Hepatocyte (in vitro differentiated cells): ENCODE measurements at places on chromosomes 3 and 15. TPM values are rescaled to one million over a fixed set of nuclear protein-coding genes. Genes with fewer than 3 reads are reported as not detected.

- no peaks in the 10 kb centered on the region for H3K27me3 ChIP-seq
- peaks cover 7% of the 10 kb centered on the region for H3K4me1 ChIP-seq
- H3K36me3 ChIP-seq: no peaks in the 10 kb centered on the region
- no peak overlapping the region for H3K27ac ChIP-seq
- no peak overlapping the region for H3K4me3 ChIP-seq
These were observed 54.7 kb downstream of the ONECUT1 start for GRCh38 chr15:52735231-52736089.

DNA sequence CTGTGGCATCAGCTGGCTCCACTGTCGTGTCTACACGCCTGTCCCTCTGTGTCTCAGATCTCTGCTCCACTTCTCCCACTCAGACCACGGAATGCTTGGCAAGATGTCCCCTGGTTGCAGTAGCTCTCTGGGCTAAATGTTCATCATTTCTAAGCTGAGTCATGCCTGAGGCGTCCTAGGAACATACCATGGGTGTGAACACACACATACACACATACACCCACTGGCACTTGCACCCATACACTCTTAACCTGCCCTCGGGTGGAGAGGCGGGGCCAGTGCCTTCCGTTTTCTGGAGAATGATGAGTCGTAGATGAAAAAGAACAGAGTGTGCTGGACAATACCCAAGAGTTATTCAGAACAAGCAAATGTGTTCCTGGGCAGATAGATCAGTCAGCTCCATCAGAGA, 72.4 kb downstream of the SENP2 start:
- no peaks in the 10 kb centered on the region for H3K36me3 ChIP-seq
- peak; percentile 72 for DNase-seq
- peak overlapping the region; percentile 77 for H3K27ac ChIP-seq
- no peak overlapping the region for H3K4me3 ChIP-seq

- H3K36me3 ChIP-seq: no peaks in the 10 kb centered on the region
- H3K27ac ChIP-seq: peak overlapping the region; percentile 79
- H3K4me1 ChIP-seq: peaks cover 43% of the 10 kb centered on the region
- H3K27me3 ChIP-seq: no peaks in the 10 kb centered on the region
These were observed 127.7 kb upstream of the DLG1 start for GRCh38 chr3:197426121-197426566.

DNA sequence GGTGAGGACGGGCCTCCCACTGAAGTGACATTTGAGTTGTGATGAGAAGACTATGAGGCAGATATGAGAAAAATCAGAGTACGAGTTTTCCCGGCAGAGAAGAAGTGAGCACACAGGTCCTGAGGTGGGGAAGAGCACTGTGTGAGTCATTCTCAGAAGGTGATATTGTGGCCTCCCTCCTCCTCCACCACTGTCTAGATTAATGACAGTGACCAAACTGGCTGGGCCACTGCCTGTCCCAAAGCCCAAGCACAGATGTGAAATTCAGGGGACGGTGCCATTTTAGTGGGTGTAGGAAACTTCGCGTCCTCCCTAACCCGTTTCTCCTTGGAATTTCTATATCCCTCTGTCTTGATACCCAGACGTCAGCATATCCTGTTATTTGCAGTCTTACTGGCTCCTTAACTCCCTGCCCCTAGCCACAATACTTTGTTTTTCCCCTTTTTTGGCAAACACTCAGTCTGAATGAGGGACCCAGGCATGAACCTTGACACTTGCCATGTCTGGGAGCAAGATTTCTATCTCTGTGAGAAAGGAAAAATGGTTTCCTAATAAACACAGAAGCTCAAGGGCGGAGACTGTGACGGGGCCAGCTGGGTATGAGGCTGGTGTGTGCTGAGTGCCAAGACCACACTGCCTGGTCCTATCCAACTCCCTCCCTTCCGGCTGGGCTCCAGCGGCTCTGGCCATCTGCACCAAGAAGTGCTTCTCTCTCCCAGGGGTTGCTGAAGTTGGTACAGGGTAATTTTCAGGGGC, 15.2 kb downstream of the PRICKLE2 start:
- no peak for DNase-seq
- peak overlapping the region; percentile 39 for H3K27ac ChIP-seq
- H3K27me3 ChIP-seq: no peaks in the 10 kb centered on the region
- peaks cover 26% of the 10 kb centered on the region for H3K4me1 ChIP-seq
- H3K4me3 ChIP-seq: no peak overlapping the region

DNA sequence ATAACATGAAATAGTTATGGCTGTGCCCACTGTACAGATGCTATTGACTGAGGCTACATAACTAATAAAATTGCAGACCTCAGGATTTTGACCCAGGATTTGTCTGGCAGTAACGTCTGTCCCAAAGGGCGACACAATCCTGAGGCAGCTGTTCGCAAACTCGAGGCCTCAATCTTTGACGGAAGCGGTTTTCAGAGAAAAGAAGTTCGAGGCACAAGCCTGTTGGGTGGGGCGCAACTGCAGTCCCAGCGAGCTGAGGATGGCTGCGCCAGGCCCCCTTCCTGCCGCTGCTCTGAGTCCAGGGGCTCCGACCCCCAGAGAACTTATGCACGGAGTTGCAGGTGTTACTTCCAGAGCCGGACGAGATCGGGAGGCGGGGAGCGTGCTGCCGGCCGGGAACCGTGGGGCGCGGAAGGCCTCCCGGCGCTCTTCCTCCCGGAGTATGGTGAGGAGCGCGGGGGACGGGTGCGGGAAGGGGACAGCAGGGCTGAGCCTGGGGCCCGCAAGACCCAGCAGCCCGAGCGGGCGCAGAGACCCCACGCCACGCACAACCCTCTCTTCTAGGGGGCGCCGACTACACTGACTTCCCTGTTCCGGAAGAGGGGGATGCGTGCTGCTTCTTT, at the start of gene PARP15:
Gene PARP15, plus strand, starts transcription at position 242 of the 623 bp plus-strand sequence. Its CDS starts 18 bp downstream, at position 260.
- peak within 1 kb of the TSS; percentile 16 for H3K4me3 ChIP-seq
- no peaks in the 10 kb centered on the region for H3K27me3 ChIP-seq
- no peak for DNase-seq
- H3K27ac ChIP-seq: no peak within 1 kb of the TSS
- H3K4me1 ChIP-seq: no peaks in the 10 kb centered on the region

GRCh38 chr15:101479342-101479845, 10.1 kb downstream of the PCSK6 start:
- no peak for DNase-seq
- peaks cover 27% of the 10 kb centered on the region for H3K4me1 ChIP-seq
- H3K36me3 ChIP-seq: no peaks in the 10 kb centered on the region
- no peak overlapping the region for H3K4me3 ChIP-seq
- H3K27me3 ChIP-seq: no peaks in the 10 kb centered on the region

- H3K27me3 ChIP-seq: no peaks in the 10 kb centered on the region
- DNase-seq: no peak
- H3K4me3 ChIP-seq: no peak overlapping the region
- peak overlapping the region; percentile 81 for H3K27ac ChIP-seq
- H3K36me3 ChIP-seq: no peaks in the 10 kb centered on the region
- H3K4me1 ChIP-seq: peaks cover 17% of the 10 kb centered on the region
These were observed 80.7 kb upstream of the SPATA12 start for GRCh38 chr3:56979791-56980190.

DNA sequence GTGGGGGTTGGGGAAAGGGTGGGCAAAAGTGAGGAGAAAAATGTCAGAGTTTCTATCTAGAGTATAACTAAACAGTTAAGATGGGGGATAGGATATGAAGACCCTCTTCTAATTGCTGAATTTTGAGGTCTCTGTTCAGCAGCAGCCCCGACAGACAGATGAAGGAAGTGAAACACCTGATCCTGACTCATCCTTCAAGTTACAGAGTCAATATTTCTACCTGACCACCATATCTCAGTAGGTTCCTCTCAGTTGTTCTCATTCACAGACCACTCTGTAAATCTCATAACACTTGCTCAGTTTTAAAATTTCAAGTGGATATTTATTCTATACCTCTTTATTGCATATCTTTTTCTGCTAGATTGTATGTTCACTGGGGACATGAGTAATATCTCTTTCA, 69.5 kb downstream of the CCDC54 start:
- no peaks in the 10 kb centered on the region for H3K36me3 ChIP-seq
- no peak overlapping the region for H3K4me3 ChIP-seq
- H3K4me1 ChIP-seq: no peaks in the 10 kb centered on the region
- DNase-seq: no peak

DNA sequence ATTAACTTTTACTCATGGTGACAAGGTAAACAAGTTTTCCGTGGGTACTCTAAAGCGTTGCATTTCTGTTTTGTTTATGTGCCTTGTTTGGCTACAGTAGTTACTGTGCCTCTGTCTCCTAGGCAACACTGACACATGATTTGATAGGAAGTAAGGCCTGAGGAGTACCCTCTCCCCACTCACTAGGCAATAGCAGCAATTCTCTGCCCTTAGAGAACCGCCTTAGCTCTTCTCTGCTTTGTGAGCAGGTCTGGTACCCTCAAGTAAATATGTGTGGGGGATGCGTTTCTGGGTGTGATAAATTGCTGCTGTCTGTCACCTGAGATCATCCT, at the start of gene IL5RA:
Gene IL5RA, minus strand, starts transcription at position 76 of the 332 bp plus-strand sequence. CDS start 5,390 bp downstream, outside the sequence.
- no peaks in the 10 kb centered on the region for H3K27me3 ChIP-seq
- H3K4me1 ChIP-seq: no peaks in the 10 kb centered on the region
- no peak within 1 kb of the TSS for H3K27ac ChIP-seq
- no peaks in the 10 kb centered on the region for H3K36me3 ChIP-seq
- peak; percentile 41 for DNase-seq
- no peak within 1 kb of the TSS for H3K4me3 ChIP-seq

GRCh38 chr3:156620260-156620659, 54.1 kb upstream of the TIPARP start:
- no peak overlapping the region for H3K4me3 ChIP-seq
- no peaks in the 10 kb centered on the region for H3K4me1 ChIP-seq
- no peaks in the 10 kb centered on the region for H3K36me3 ChIP-seq
- H3K27ac ChIP-seq: peak overlapping the region; percentile 36

- no peaks in the 10 kb centered on the region for H3K4me1 ChIP-seq
- DNase-seq: peak; percentile 40
- H3K4me3 ChIP-seq: no peak overlapping the region
- no peaks in the 10 kb centered on the region for H3K36me3 ChIP-seq
- H3K27me3 ChIP-seq: no peaks in the 10 kb centered on the region
These were observed 44.5 kb upstream of the CCNL1 start for GRCh38 chr3:157204431-157204830.

DNA sequence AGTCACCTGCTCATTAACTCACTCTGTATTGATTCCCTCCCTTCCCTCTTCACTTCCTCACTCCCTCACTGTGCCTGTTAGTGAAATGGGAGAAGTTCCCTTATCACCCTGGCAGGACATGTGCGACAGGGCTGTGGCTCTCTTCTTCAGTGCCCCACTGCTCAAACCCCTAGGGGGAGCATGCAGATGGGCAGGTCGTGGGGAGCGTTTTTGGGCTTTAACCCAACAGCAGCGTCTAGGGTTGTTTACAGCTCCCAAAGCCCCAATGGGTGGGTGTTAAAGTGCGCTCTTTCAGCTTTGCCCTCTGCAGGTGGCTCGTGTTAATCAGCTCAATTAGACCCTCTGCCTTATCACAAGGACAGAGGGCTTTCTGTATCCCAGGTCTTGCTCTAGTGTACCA, 447.8 kb upstream of the PROK2 start:
- H3K36me3 ChIP-seq: no peaks in the 10 kb centered on the region
- peaks cover 13% of the 10 kb centered on the region for H3K4me1 ChIP-seq
- H3K27ac ChIP-seq: no peak overlapping the region
- no peak overlapping the region for H3K4me3 ChIP-seq
- no peak for DNase-seq
- H3K27me3 ChIP-seq: no peaks in the 10 kb centered on the region

FSIP1 gene
- 0.56 and 0.60 TPM in 2 replicates for total RNA-seq

GOLGA6L7 gene
- total RNA-seq: not detected in 2 replicates

MCF2L2 gene
- total RNA-seq: 0.40 and 0.63 TPM in 2 replicates

ATR gene
- 20.8 and 35.6 TPM in 2 replicates for total RNA-seq
